Aorta (tissue), 5 donors: ENCODE measurements at places on chromosomes 13 and 19. TPM values are rescaled to one million over a fixed set of nuclear protein-coding genes. Genes with fewer than 3 reads are reported as not detected.

GRCh38 chr13:30314562-30314961, 7.2 kb upstream of the KATNAL1 start:
- no peaks in the 10 kb centered on the region for H3K4me1 ChIP-seq
- H3K4me3 ChIP-seq = no peak overlapping the region
- no peak for DNase-seq

DNA sequence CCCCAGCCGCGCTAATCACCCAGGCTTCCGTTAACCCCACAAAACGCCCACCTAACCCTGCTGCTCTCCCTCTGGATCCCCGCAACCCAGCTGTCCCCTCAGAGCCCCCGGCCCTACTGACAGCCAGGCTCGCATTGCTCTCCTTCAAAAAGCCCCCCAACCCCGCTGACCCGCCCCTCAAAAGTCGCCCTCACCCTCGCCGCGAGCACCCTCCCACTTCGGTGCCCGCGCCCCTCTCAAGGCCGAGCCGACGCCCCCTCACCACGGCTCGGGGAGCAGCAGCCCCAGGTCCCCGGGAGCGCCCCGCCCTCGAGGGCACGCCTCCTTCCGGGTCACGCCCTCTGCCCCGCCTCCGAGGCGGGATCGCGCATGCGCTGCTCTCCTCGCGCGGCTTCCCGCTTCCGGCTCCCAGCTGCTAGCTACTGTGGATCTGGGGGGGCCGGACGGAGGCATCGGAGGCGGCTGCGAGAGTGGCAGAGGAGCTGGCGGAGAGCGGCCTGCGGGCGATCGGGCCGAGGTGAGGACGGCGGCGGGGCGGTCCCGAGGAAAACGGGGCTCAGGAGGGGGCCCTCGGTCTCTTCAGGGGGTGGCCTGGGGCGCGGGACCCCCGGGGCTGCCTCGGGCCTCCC, 46.1 kb downstream of the ARHGEF18 start:
- peak overlapping the region; percentile 76 for H3K4me3 ChIP-seq
- H3K36me3 ChIP-seq = no peaks in the 10 kb centered on the region
- DNase-seq = peak; percentile 97
- no peak overlapping the region for H3K27ac ChIP-seq

GRCh38 chr13:66994097-66994496, 236.0 kb downstream of the PCDH9 start:
- no peaks in the 10 kb centered on the region for H3K27me3 ChIP-seq
- no peak overlapping the region for H3K27ac ChIP-seq
- peak; percentile 78 for DNase-seq
- peak overlapping the region; percentile 41 for H3K4me3 ChIP-seq
- H3K4me1 ChIP-seq = peaks cover 5% of the 10 kb centered on the region

DNA sequence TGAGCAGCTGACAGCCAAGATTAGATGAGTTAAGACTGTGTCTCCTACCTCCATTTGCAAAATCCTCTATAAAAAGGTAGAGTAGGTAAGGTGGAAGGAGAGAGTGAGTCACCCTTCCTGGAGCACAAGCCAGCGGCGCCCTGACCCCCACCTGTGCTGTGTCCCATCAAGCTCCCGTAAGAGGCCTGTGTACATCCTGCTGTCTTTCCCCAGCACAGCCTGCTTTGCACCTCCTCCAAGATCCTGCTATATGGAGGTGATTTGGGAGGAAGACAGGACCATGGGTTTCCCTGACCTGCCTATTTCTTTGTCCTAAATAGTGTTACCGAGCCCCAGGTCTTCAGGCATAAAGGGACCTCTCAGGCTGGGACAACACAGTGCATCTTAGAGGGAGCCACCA, 62.3 kb upstream of the UQCRFS1 start:
- DNase-seq = no peak
- H3K4me3 ChIP-seq = no peak overlapping the region
- no peak overlapping the region for H3K27ac ChIP-seq
- H3K27me3 ChIP-seq = no peaks in the 10 kb centered on the region

- H3K27ac ChIP-seq = no peak overlapping the region
- H3K27me3 ChIP-seq = no peaks in the 10 kb centered on the region
- DNase-seq = no peak
- H3K4me1 ChIP-seq = no peaks in the 10 kb centered on the region
Measured at GRCh38 chr19:54387991-54388801, 23.5 kb upstream of the LAIR1 start.

GRCh38 chr13:38690231-38690630, 3.4 kb downstream of the FREM2 start:
- no peaks in the 10 kb centered on the region for H3K36me3 ChIP-seq
- no peak overlapping the region for H3K27ac ChIP-seq
- DNase-seq = no peak
- H3K27me3 ChIP-seq = no peaks in the 10 kb centered on the region
- no peaks in the 10 kb centered on the region for H3K4me1 ChIP-seq

GRCh38 chr13:59229401-59229800, 934.3 kb downstream of the DIAPH3 start:
- H3K4me1 ChIP-seq = no peaks in the 10 kb centered on the region
- H3K36me3 ChIP-seq = no peaks in the 10 kb centered on the region

GRCh38 chr13:106560821-106561220, 7.1 kb downstream of the ARGLU1 start:
- H3K27me3 ChIP-seq = no peaks in the 10 kb centered on the region
- peaks cover 7% of the 10 kb centered on the region for H3K4me1 ChIP-seq
- H3K4me3 ChIP-seq = no peak overlapping the region
- no peaks in the 10 kb centered on the region for H3K36me3 ChIP-seq

DNA sequence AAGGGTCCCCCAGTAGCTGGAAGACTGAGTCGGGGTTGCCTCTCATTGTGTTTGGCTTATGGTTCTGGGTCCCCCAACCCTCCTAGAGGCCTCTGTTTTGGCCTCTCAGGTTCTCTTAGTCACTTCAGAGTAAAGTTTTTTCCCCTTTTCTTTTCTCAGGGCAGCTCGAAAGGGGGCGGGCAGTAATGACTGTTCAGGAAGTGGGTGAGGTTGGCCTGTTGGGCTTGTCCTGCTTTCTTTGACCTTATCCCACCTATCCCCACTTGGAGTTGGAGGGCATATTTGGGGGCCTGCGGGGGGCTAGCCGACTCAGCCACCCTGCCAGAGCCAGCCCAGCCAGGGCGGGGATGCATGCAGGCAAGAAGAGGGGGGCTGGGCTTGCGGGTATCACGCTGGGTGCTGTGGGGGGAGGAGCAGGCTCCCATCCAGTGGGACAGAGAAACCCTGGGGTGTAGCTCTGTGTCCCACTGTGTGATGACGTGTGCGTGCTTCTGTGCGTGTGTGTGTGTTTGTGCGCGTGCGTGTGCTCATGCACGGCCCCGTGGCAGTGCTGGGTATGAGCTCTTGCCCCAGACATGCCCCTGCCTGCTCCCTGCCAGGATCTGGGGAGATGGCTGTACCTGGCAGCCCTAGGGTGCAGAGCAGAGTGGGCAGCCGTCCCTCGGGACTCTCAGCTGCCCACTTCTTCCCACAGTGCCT, 1.4 kb downstream of the CIC start:
- peak overlapping the region; percentile 73 for H3K27ac ChIP-seq
- peak; percentile 85 for DNase-seq
- no peaks in the 10 kb centered on the region for H3K4me1 ChIP-seq
- H3K36me3 ChIP-seq = peaks cover 7% of the 10 kb centered on the region
- no peaks in the 10 kb centered on the region for H3K27me3 ChIP-seq

- DNase-seq = no peak
- no peaks in the 10 kb centered on the region for H3K27me3 ChIP-seq
- H3K27ac ChIP-seq = no peak overlapping the region
- H3K4me3 ChIP-seq = no peak overlapping the region
- no peaks in the 10 kb centered on the region for H3K36me3 ChIP-seq
- H3K4me1 ChIP-seq = no peaks in the 10 kb centered on the region
Measured at GRCh38 chr19:1938071-1938470, 2.9 kb upstream of the CSNK1G2 start.

DNA sequence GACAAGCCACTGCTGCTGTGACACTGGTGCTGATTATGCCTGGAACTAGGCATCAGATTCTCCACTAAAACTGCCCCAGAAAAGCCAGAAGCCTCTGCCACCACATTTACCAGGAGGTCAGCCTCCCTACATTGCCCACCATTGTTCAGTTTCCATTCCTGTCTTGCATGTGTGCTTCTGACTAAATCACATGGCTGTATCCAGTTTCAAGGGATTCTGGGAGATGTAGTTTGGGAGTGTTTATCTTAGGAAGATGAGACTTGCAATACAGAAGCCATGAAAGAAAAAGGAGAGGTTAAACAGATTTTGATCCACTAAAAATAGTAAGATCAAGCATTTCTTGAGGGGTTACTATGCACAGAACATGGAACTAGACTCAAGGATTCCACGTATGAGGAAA, 40.7 kb upstream of the SERPINE3 start:
- no peaks in the 10 kb centered on the region for H3K4me1 ChIP-seq
- no peaks in the 10 kb centered on the region for H3K36me3 ChIP-seq
- H3K4me3 ChIP-seq = no peak overlapping the region
- H3K27ac ChIP-seq = no peak overlapping the region
- DNase-seq = no peak
- H3K27me3 ChIP-seq = no peaks in the 10 kb centered on the region

GRCh38 chr13:102273111-102273510, 128.7 kb downstream of the FGF14 start:
- H3K4me3 ChIP-seq = no peak overlapping the region
- no peaks in the 10 kb centered on the region for H3K27me3 ChIP-seq
- no peaks in the 10 kb centered on the region for H3K36me3 ChIP-seq
- peaks cover 2% of the 10 kb centered on the region for H3K4me1 ChIP-seq

DNA sequence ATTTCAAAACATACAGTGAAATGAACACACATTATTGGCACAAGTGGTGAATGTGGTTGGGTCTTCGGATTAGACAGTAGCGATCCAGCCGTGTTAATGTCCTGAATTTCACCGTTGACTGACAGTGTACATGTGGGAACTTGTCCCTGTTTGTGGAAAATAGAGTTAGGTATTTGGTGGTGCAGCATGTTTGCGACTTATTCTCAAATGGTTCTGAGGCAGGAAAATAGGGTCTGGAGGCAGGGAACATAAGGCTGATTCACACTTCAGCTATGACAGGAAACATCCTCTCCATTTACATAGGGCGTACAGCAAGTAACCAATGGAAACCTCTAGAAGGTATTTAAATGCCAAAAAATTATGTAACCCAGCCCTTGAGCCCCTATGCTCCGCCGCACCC, 4.2 kb downstream of the LGALS7B start:
- H3K27ac ChIP-seq = no peak overlapping the region
- H3K4me1 ChIP-seq = no peaks in the 10 kb centered on the region
- no peaks in the 10 kb centered on the region for H3K27me3 ChIP-seq
- H3K36me3 ChIP-seq = no peaks in the 10 kb centered on the region
- DNase-seq = no peak

DNA sequence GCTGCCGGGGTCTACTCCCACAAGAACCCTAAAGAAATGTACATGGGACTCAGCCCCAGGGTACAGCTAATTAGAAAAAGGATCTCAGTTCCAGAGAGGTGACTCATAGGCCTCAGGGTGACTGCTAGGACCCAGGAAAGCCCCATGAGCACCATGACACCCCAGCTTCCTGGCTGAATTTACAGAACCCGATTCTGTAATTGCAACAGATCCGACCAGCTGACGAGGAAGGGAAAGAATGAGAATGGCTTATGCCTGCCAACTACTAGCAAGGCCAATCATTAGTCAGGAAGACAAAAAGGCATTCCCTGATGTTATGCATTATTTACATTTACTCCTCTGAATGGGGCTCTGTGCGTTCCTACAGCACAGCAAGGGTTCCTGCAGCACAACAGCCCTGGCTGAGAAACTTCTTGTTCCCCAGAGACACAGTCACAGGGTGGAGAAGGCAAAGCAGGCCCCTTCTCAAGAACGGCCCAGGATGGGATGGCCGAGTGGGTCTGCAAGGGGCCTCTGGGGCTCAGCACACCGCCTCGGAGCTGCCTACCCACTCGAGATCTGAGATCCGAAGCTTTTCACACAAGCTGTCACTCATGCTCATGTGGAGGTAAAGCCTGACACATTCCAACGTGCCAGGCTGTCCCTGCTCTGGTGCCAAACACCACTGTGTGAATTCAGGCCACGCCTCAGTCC, 27.2 kb downstream of the PBX4 start:
- no peak overlapping the region for H3K27ac ChIP-seq
- DNase-seq = no peak
- H3K27me3 ChIP-seq = no peaks in the 10 kb centered on the region
- H3K36me3 ChIP-seq = no peaks in the 10 kb centered on the region

- H3K4me3 ChIP-seq = no peak overlapping the region
- H3K36me3 ChIP-seq = no peaks in the 10 kb centered on the region
- no peaks in the 10 kb centered on the region for H3K4me1 ChIP-seq
- H3K27ac ChIP-seq = no peak overlapping the region
Measured at GRCh38 chr19:15866636-15867035, 31.2 kb downstream of the CYP4F2 start.

DNA sequence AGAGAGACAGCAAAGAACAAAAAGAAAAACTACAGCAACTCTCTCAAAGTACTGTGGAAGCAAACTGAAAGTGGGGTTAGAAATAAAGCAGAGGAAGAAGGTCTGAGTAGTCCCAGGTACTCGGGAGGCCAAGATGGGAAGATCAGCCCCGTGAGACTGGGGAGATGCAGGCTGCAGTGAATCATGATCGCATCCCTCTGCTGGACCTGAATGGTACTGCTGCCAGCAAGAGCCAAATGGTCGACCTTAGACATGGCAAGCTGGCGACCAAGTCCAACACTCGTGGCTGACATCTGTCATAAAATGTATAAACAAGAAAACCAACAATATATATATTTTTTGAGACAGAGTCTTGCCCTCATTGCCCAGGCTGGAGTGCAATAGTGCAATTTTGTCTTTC, 33.7 kb upstream of the ZNF724 start:
- H3K27ac ChIP-seq = no peak overlapping the region
- peak; percentile 74 for DNase-seq
- no peaks in the 10 kb centered on the region for H3K36me3 ChIP-seq
- no peaks in the 10 kb centered on the region for H3K4me1 ChIP-seq
- H3K4me3 ChIP-seq = no peak overlapping the region

DNA sequence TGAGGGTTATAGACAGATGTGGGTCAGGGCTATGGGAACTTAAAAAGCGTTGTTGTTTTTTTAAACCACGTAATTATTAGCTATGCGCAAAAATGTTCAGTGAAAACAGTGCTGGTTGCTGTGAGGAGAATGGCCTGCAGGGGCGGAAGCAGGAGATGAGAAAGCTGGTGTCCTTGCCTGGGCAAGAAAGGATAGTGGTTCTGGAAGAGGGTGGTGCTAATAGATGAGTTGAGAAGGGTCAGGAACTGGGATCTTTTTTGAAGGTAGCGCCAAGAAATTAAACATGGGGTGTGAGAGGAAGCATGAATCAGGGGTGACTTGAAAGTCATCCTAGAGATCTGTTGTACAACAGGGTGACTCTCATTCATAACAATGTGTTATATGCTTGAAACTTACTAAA, 4.8 kb upstream of the SMG9 start:
- H3K27ac ChIP-seq = no peak overlapping the region

- H3K4me1 ChIP-seq = no peaks in the 10 kb centered on the region
- no peak overlapping the region for H3K4me3 ChIP-seq
- no peaks in the 10 kb centered on the region for H3K27me3 ChIP-seq
- DNase-seq = no peak
- no peak overlapping the region for H3K27ac ChIP-seq
Measured at GRCh38 chr19:53246498-53246897, 8.2 kb downstream of the ZNF677 start.

PRTN3 gene
- not detected for total RNA-seq

CNN1 gene
- total RNA-seq = 1,055 TPM

MEDAG gene
- 146 TPM for total RNA-seq

ADGRE3 gene
- not detected for total RNA-seq

RASAL3 gene
- 6.3 TPM for total RNA-seq

IGFL2 gene
- not detected for total RNA-seq

LRRC63 gene
- total RNA-seq = not detected
